SK-N-DZ (cell line): ENCODE measurements at places on chromosomes 2 and 18.

- no peak for DNase-seq
Observed at GRCh38 chr2:30974092-30974491, 164.1 kb downstream of the GALNT14 start.

DNA sequence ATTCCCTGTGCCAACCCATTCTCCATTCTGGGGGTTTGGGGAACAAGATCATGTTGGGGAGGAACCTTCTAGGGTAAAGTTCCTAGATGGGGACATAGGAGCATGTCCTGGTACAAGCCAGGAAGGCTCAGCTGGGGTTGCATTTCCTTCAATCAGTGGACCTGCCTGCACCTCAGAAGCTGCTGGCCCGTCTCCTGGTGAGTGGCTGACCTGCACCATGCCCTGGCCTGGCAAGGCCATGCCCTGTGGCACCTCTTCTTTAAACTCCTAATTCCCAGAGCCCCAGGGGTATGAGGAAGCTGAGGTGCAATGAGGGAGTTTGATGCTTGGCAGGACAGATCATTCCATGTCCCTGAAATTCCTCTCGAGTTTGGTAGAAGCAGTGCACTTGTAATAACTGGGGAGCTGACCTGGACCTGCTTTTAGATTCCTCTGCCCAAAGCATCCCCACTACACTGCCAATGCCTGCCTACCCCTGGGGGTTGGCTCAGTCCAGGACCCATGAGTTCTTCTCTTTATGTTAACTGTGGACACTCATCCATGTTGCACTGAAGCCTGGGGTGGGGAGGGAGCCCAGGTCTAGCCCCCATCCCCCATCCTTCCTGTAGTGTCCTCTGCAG, 25.3 kb downstream of the MROH2A start:
- no peak for DNase-seq

GRCh38 chr18:32804134-32804888, 31.5 kb upstream of the KLHL14 start:
- no peak for DNase-seq

GRCh38 chr2:13480057-13480456, 763.3 kb downstream of the TRIB2 start:
- no peak for DNase-seq

GRCh38 chr18:35344736-35345459, 678 bp upstream of the ZNF24 start:
- DNase-seq = no peak

DNA sequence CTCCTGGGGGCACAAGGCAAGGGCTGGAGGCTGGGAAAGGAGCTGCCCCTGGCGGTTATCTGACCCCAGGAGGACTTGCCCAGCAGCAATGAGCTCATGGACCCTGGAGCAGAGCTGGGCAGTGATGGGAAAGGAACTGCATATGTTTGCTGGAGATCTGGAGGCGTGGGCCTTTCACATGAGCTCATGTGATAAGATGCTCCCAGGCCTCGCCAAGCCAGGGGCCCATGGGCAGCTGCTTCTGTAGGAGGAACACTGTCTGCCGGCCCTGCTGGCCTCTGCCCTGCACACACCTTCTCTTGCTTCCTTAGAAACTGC, 9.0 kb upstream of the NPPC start:
- DNase-seq = no peak

DNA sequence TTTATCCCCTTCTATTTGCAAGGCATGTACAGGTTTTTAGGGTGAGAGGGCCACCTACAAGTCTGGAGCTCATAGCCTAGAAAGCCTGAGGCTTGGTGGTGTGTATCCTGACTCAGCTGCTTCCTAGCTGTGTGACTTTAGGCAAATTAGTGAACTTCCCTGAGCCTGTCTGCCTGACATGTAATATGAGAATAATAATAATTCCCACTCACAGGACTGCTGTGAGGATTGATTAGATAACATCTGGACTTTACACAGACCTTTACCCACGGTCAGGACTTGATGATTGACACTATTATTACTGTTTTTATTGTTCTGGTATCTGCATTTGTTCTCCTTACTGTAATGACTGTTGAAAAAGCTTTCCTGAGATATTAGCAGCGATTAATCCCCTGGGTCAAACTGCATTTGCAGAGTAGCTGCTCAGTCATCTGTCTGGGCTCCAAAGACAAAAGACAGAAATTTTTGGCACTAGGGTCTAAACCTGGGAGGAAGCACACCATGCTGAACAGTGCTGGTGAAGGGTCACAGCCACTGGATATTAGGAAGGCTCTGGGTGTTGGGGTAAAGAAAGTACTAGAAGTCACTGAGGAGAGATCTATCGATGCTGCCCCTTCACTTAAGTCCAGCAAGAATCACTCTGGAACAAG, 276.5 kb upstream of the FN1 start:
- DNase-seq = no peak

DNA sequence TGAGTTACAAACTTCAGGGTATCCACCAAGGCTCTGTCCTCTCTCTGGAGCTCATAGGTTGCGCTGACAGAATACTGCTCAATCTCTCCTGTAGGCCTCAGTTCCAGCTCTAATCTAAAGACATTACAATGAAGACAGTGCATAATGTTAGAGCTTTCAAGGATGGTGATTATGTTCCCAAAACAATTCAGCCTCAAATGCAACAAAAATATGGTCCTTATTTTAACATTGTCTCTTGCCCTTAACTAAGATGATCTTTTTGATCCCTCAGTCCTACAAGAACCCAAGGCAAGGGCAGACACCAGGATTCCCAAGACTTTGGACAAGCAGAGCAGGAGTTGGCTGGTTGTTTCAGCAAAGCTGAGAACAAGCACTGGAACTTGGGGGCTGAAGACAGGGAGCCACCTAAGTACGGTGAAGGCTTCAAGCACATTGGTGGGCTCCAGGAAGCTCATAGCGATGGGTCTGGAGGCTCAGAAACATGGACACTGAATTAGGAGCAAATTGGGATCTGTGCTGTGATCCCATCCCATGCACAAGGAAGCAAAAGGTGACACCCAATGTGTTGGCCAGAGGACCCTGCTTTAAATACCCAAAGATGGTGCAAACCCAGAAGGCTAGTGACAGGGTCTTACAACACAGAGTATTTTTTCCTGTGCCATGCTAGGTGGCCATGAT, 24.7 kb downstream of the APOB start:
- no peak for DNase-seq

DNA sequence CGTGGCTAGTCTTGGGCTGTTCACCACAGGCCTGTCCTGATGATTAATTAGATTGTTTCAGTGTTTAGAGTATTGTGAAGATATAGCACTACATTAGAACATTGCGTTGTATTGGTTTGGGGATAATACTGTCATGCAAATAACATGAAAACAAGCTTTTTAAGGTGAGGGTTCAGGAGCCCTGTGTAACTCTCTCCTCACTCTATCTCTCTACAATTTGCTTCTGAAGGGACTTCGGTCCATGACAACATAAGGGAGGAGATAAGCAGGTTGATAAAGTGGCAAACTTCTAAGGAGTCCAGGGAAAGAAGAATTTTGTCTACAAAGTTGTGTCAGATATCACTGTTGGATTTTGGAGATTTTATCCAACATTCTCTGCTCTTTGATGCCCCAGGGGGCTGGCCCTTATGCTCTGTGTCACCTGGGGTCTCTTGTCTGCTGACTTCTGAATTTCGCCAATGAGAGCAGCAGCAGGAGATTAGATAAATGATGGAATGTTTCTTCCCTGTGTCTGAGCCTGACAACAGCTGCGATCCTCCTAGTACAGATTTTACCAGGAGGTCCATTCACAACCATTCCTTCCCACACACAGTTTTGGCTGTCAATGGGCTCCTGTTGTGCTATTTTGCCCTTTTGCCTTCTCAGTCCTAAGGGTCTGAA, 3.3 kb downstream of the TNP1 start:
- no peak for DNase-seq

- no peak for DNase-seq
Observed at GRCh38 chr18:10690366-10690765, 164.5 kb downstream of the NAPG start.
